ENCODE measurements at places on chromosomes 3 and 15.
A peak's percentile ranks its signal among the peaks of the same experiment; 100 is the strongest.

- no peak for DNase-seq
These were observed 2.6 kb downstream of the ITIH4 start for GRCh38 chr3:52827866-52828376.

DNA sequence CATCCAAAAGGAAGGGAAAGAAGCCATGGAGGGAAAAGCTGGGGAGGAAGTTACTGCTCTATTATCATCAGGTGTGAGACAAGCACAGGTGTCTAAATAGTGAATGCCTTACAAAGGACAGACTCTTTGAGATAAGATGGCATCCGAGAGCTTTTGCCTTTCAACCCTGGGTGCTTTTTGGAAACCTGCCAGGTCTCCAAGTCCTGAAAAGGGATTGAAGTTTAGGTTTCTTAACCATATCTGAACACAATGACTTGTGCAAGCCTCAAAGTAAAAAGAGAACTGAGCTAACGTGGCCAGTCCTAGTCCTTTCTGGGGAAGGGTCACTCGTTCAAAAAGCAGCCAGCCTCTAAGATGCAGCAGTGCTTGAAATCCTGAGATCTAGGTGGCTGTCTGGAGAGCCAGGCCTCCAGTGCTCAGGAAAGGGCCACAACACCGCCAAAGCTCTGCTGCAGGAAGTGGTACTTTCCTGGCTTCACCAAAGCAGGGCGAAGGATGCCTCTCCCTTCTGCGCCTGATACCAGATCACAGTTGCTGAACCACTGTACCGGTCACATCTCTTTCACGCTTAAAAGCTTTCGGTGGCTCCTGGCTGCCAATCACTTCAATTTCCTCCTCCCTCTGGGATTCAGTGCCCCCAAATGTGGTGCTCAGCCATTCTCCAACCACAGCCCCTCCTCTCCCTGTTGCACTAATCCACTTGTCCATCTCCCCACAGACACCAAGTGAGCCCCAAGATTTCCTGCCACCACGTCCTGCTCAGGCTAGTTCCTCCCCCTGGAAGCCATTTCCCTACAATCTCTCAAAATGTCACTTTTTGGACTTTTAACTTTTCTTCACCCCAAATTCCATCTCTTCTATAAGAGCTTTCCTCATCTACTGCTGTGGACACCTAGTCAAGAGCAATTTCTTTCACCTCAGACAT is 104.1 kb upstream of the LPP start:
- no peak for DNase-seq

GRCh38 chr15:83102346-83102745 is 5.1 kb upstream of the TM6SF1 start:
- DNase-seq, result no peak

- no peak for DNase-seq
These were observed 54.6 kb downstream of the ARHGEF3 start for GRCh38 chr3:56747150-56747549.

GRCh38 chr15:83926116-83926515 is 272.2 kb downstream of the ADAMTSL3 start:
- no peak for DNase-seq

DNA sequence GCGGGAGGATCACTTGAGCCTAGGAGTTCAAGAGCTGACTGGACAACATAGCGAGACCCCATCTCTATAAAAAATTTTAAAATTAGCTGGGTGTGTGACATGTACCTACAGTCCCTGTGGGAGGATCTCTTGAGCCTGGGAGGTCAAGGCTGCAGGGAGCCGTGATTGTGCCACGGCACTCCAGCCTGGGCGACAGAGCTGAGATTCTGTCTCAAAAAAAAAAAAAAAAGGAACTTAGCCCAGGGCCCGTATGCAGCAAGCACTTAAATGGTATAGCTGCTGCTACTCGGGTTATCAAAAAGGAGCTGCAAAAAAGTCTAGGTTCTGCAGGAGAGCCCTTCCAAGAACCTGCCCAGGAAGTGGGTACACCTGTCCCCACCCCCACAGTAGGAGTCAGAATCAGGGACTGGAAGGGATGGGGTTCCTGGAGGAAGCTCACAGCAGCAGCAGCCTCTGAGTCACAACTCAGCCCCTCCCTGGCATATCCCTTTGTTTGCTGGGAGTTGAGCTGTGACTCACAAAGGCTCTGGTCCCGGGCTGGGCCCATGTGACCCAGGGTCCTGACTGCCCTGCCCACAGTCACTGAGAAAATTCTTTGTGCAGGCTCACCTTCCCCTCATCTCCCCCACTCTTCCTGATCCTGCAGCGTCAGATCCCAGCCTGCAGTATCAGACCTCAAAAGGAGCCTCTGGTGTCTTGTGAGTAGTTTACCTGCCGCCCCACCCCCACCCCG is at the start of gene SPATA12:
Gene SPATA12 (plus strand): TSS at position 576 of the 733 bp plus-strand sequence. CDS start 13,031 bp downstream, outside the sequence.
- no peak for DNase-seq

DNA sequence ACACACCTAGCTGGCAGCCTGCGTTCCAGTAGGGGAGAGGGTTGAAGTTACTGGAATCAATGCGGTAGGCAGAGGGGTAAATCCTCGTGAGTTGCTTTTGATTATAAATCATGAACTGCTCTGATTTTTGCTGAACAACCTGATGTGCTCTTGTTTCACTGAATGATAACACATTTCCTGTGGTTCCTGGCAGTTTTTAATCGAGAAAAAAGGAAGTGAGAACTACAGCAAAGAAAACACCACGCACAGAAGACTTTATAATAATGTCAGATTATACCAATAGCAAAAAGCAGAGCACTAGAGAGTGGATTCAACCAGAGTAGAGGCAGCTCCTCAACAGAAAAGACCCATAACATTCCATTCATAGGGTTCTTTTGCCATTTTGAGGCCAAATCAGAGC is 200.8 kb upstream of the STRIT1 start:
- DNase-seq, result peak; percentile 20

GRCh38 chr15:79609506-79609905 is 177.4 kb downstream of the MINAR1 start:
- DNase-seq, result no peak

- DNase-seq, result no peak
These were observed 322.9 kb downstream of the ERC2 start for GRCh38 chr3:56145410-56145809.

GRCh38 chr3:174329321-174329720 is 529.8 kb upstream of the NAALADL2 start:
- DNase-seq, result no peak

- DNase-seq, result no peak
These were observed 41.3 kb upstream of the TRIM42 start for GRCh38 chr3:140636406-140637138.

GRCh38 chr3:71907996-71908395 is 123.0 kb upstream of the PROK2 start:
- DNase-seq, result no peak

DNA sequence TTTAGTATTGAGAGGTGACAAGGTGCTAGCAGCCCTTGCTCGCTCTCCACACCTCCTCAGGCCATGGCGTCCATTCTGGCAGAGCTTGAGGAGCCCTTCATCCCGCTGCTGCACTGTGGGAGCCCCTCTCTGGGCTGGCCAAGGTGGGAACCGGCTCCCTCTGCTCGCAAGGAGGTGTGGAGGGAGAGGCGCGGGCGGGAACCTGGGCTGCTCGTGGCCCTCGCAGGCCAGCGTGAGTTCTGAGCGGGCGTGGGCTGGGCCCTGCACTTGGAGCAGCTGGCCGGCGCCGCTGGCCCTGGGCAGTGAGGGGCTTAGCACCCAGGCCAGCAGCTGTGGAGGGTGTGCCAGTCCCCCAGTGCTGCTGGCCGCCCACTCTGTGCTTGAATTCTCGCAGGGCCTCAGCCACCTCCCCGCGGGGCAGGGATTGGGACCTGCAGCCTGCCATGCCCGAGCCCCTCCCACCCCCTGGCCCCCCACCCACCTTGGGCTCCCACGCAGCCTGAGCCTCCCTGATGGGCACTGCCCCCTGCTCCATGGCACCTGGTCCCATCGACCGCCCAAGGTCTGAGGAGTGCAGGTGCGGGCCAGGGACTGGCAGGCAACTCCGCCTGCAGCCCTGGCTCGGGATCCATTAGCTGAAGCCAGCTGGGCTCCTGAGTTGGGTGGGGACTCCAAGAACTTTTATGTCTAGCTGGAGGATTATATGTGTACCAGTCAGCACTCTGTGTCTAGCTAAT is 785.2 kb downstream of the DIPK2A start:
- DNase-seq, result no peak

DNA sequence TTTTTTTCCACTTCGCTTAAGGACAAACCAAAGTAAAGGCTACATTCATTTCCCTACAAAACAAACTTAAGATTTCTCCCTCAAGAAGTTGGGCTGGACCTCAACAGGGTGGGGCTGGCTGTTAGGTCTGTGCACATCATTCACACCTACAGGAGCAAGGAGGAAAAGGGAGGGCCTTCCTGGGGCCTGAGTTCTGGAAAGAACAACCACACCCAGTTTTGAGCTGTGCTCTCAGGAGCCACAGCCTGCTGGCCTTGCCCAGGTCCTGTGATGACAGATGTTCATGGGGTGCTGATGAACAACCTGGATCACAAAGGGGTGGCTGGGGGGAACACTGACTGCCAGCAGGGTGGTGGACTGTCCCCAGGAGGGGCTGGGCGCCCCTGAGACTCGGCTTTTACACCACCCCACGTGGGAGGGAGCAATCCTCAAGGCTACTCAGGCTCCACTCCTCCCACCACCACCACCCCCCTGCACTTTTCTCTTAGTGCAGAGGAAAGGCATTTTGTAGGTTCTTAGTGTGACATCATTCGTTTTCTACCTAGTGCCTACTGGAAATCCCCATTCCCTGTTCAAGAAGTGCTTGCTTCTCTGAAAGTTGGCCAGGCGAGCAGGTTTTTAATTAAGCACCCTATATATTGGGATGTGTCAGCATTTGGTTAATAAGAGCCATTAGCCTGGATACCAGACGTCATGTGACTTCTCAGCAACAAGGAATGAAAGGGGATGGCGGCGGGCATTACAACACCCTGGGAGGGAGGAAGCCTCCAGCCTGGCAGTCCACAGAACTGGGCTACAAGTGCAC is 35.7 kb downstream of the CCNB2 start:
- no peak for DNase-seq

DNA sequence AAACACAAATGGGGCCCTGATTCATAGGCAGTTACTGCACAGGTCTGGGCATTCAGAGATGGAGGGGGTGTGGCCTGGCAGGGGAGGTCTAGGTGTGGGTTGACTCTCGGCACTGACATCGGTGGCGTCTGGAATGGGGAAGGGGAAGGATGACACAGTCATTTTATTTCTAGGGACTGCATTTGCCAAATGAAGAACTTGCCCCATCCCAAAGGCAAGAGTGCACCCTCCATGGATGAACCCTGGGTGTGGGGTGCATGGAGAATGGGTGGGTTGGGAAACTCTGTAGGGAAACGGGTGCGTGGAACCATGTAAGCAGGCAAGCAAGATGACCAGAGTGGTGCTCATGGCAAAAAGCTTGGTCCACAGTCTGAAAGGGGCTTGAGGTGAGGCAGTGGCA is 24.5 kb downstream of the SLC6A20 start:
- DNase-seq, result no peak

DNA sequence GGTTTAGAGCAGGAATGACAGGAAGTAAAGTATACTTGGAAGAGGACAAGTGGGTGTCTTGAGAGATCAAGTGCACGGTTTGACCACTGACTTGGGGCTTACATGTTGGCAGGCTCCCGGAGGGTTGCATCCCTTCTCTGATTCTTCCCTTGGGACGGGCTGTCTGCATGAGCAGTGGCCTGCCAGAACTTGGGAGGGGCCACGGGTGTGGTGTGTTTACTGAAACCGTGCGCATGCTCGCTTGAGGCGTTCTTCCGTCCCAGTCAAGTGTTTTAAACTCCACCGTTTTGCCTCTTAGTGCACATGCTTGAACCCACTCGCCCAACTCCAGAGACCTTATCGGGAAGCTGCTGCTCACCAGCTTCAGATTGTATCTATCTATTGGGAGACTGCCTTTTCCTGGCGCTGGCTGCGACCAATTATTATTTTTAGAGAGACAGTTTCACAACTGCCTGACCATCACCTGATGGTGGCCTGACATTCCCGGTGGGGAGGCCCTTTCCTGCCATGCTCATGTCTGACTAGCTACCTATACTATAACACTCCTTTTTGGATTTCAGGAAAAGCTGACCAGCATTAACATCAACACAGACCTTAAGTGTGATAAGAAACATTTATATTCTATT is 14.9 kb upstream of the C3orf22 start:
- DNase-seq, result no peak

- no peak for DNase-seq
These were observed 12.2 kb downstream of the ROBO2 start for GRCh38 chr3:77052051-77052501.

DNA sequence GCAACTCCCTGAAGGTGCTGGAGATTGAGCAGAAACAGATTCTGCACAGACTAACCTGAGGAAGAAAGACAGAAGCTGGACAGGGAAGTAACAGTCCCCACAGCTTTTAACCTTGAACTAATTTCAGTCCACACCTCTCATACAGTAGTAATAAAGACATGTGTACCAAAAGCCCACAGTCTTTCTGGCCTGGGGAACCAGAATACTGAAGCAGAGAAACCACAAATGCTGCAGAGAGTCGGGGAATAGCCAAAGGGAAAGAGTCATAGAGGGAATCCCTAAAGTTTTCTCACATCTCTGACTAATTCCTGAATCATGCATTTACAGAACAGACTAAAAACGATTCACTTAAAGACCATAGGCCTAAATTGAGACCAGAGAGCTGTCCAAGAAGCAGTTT is 503.4 kb upstream of the NECTIN3 start:
- no peak for DNase-seq

DNA sequence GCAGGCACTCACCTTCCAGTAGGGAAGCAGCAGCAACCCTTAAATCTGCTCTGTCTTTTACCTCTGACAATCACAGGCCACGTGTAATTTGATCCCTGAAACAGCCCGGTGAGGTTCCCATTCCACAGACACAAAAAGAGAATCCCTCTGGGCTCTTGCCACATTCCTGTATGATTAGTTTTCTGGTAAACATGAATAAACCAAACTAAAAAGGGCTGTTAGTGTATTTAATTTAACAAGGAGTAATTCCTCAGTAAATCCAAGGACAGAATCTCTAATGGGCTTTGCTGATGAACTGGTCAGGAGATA is 186.9 kb downstream of the FAM43A start:
- DNase-seq, result no peak

DNA sequence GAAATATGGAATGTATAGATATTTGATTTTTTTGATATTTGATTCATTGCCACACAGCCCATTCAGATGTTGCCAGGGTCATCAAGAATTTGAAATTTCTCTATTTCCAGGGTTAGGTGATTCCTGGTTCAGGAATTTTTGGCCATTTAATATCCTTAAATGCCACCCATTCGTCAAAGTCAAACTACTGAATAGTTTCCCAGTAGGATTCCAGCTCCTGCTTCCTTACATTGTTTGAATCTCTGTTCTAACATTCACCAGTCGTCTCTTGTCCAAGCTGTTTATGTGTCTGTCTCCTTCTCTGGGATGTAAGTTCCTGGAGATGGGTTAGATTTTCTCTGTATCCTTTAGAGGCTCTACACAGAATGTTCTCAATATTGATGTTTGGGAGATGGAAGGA is 124.9 kb upstream of the TLE3 start:
- no peak for DNase-seq
